Esophagus mucosa (tissue), 1 donor: ENCODE measurements at places on chromosomes 2 and 18. TPM values are rescaled to one million over a fixed set of nuclear protein-coding genes. Genes with fewer than 3 reads are reported as not detected.

DNA sequence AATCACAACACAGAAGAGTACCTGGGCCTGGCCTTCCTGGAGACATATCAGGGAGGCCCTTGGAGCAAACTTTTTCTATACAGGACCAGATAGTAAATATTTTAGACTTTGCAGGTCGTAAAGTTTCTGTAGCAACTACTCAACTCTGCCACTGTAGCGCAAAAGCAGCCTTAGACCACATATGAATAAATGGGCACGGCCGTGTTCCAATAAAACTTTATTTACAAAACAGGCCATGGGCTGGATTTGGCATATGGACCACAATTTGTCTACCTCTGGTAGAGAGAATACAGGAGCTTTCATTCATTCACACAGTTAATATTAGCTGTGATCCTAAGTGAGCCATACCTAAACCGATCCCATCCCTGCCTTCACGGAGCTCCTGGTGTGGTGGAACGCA is 98.6 kb upstream of the CAB39 start:
- ATAC-seq: no peak

DNA sequence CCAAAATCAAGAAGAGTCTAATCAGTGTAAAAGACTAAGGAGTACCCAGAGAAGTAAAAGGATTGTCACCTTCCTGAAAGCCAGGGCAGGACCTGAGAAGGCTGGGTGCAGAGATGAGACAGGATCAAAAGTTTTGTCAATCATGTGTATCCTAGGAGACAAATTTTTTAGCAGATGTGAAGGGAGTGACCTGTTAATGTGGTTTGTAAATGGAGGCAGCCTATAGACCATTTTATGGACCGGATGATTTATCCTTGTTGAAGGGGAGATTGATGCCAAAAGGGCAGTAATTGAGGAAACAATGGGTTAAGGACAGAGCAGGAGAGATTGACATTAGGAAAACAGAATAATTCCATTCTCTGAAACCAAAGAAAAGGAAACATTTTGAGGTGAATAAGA is 813 bp downstream of the NDC80 start:
- no peak for ATAC-seq

DNA sequence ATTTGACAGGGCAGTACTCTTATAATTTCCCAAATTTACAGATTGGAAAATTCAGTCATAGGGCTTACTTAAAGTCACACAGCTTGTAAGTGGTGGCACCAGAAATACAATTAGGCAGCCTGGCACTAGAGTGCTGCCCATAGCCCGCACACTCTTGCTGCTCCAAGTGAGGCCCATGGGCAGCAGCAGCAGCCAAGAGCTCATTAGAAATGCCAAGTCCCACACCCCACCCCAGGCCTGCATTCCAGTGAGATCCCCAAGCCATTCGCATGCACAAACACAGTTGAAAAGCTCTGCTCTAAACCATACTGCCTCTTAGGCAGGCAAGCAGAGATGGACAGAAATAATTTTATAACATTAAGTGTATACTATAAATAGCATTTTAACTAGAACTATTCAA is 379.3 kb upstream of the PKDCC start:
- ATAC-seq: no peak

DNA sequence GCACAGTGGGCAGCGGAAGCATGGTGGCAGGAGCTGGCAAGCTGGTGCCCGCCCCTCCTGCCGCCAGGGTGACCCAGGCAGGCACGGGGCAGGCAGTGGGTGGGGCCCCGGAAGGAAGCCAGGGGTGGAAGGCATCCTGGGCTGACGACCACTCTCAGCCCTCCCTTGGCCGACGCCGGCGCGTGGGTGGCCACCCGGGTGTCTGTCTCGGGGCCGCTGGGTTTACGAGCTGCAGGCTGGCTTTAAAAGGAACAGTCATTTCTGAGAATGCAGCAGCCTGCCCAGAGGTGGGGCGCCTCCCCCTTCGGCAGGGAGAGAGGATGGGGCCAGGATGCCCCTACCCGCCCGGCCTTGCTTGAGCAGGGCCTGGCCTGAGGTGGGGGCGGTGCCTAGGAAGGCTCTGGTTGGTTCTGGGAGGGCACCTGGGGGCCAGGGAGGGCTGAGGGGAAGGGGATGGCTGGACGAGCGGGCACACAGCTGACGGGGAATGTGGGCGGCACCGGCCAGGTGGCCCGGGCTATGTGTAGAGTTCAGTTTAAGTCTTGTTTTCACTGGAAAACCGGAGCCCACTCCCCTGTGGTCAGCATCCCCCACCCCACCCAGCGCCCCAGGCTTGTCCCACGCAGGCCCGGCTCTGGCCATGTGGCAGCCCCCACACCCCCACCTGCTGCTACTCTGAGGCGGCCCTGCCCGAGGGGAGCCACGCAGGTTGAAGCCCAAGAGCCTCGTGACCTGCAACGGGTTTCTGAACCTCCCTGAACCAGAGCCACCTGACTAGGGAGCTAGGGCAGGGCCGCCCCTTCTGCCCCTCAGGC is 6.3 kb downstream of the BOK start:
- no peak for ATAC-seq

DNA sequence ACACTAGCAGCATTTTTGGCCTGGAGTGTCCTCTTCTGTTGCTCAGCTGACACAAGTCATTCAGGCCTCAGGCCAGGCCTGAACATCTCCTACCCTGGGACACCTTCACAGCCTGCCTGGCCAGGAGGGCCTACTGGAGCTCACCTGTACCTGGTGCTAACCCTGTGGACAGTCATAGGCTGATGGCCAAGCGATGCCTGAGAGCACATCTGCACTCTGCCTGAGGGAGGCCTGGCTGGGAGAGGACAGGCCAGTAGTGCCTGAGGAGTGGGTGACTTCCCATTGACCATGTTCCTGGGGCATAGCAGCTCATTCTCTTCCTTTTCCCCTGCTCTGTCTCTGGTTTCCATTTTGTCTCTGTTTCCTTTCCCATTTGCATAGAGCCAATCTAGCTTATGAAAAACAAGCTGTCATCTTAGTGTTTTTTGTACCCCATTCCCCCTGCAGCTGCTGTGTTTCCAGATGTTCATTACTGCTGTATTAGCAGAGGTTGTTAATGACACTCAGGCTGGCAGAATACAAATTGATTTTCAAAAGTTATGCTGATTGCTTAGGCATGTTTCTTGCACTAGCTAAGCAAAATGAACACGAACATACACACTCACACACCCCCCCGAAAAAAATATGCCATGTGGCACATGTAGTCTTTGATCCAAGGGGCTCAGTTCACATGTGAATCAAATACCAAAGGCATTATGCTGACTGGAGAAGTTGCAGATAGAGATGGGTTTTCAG is 149.7 kb upstream of the HS6ST1 start:
- ATAC-seq: no peak

GRCh38 chr18:581096-581495 is 916 bp downstream of the CETN1 start:
- no peak for ATAC-seq

SIX2 gene
- total RNA-seq: 0.12 TPM

FASTKD2 gene
- total RNA-seq: 19.7 TPM

SCN2A gene
- 0.04 TPM for total RNA-seq

COPS8 gene
- 22.7 TPM for total RNA-seq

TOGARAM2 gene
- 0.16 TPM for total RNA-seq

PTCD3 gene
- 40.6 TPM for total RNA-seq

LINC00305 gene
- not detected for total RNA-seq

MC2R gene
- not detected for total RNA-seq
